ENCODE measurements at places on chromosomes 5 and 9.

- no peak for DNase-seq
Measured at GRCh38 chr5:170357955-170358444, 31.2 kb downstream of the KCNMB1 start.

- DNase-seq = no peak
Measured at GRCh38 chr5:97089149-97089801, 53.1 kb downstream of the LIX1 start.

- DNase-seq = no peak
Measured at GRCh38 chr5:98768160-98768959, 5.1 kb upstream of the RGMB start.

DNA sequence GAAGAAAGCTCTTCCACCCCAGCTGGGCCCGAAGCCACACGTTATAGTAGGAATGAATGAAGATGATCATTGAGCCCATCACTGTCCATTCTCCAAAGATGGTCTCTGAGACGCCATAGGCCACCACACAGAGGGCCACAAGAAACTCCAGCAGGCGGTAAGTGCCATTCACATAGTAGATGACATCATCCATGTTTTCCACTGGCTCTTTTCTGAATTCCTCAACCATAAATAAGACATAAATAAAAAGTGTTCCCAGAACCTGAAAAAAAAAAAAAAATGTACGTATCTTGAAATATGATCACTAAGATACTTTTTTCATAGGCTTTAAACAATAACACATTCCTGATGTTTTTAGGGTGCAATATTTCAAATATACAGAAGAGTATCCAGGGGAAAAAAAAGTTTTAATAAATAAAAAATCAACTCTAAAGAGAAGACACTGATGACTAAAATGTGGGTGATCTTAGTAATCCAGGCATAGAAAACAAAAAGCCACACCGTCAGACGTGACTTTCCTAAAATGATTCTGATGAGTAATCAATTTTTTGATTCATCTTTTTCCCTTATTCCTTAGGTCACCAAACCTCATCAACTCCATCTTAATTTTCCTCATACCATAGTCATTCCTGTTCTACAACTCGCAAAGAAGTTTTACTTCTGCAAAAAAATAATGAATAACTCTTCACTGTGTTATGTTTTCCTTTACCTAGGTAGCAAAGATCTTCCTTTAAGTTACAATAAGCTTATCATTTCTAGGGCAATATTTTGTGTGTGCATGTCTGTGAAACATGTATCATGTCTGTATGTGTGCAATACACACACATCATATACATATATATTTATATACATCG lies 47.8 kb downstream of the RNF145 start:
- no peak for DNase-seq
